Posterior vena cava (tissue), 2 donors: ENCODE measurements at places on chromosomes 4 and X. TPM values are rescaled to one million over a fixed set of nuclear protein-coding genes. Genes with fewer than 3 reads are reported as not detected.

DNA sequence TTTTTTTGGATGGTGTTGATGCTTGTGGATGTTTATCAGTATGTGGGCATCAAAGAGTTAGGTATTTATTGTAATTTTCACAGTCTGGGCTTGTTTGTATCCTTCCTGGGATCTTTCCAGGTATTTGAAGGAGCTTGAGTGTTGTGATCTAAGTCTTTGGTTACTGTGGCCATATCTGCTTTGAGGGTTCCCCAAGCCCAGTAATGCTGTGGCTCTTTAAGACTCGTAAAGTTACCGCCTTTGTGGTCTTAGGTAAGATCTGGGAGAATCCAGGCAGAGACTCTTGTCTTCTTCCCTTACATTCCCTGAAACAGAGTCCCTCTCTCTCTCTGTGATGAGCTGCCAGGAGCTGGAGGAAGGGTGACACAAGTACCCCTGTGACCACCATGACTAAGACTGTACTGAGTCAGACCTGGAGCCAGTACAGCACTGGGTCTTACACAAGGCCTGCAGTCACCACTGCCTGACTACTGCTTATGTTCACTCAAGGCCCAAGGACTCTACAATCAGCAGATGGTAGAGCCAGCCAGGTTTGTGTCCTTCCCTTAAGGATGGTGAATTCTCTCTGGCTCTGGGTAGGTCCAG lies 62.2 kb downstream of the FMR1NB start:
- no peak for DNase-seq

DNA sequence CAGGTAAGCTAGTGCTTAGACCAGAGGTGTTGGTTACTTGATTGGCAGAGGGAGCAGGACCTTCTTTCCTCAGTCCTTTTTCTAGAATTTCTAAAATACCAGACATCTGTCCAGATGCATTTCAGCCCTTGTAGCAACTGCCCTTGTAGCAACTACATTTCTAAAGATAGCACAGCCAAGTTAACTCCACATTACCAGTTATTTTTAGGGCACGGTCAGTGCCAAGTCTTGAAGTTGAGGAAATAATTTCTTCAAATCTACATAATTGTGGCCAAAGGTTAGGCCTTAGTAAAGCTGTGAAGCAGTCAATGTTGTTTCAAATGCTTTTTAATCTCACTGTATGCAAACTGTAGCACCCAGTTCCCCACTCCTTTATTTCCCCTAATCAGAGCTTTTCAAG lies 62.9 kb downstream of the MID1IP1 start:
- DNase-seq, result no peak

- no peak for DNase-seq
Observed at GRCh38 chr4:85932500-85933290, 427.2 kb downstream of the MAPK10 start.

The GYG2 gene
- 1.4 TPM for total RNA-seq

The MSX1 gene
- total RNA-seq, result 20.8 TPM
